NCI-H1092 (cell line): ENCODE measurements at places on chromosomes 2 and 18.

GRCh38 chr2:153487448-153487847, 8.9 kb upstream of the RPRM start:
- no peak for DNase-seq

GRCh38 chr2:186302263-186302662, 183.8 kb upstream of the ZC3H15 start:
- no peak for DNase-seq

DNA sequence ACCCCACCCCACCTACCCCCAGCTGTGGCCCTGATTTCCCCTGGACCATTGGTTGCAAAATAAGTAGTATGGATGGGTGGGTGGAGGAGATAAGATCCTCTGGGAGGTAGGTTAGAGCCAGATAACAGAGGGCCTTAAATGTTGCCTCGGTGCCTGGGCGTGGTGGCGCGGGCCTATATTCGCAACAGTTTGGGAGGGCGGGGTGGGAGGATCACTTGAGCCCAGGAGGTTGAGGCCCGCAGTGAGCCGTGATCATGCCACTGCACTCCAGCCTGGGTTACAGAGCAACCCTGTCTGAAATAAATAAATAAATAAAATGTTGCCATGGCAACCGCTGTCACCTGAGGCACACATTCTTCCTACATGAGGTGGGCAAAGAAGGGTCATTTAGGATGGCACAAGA, 103.3 kb upstream of the GATA6 start:
- no peak for DNase-seq

- DNase-seq: peak; percentile 0
Measured at GRCh38 chr18:11040823-11041656, 108.3 kb downstream of the PIEZO2 start.

DNA sequence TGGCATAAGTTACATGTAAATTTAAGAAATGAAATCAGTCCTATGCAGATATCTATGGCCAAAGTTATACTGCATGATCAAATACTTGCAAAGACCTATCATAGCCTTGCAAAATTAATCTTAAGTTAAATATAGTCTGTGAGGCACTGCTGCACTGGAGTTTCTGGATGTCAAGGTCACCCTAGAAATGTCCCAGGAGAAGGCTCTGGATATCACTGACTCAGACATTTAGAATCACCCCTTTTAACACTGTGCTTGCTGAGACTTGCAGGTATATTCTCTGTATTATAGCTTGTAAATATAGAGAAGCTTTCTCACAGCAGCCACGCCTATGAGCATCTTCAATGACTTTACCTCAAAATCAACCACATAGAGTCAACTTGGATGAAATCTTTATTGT, 51.5 kb downstream of the ETAA1 start:
- DNase-seq: no peak

DNA sequence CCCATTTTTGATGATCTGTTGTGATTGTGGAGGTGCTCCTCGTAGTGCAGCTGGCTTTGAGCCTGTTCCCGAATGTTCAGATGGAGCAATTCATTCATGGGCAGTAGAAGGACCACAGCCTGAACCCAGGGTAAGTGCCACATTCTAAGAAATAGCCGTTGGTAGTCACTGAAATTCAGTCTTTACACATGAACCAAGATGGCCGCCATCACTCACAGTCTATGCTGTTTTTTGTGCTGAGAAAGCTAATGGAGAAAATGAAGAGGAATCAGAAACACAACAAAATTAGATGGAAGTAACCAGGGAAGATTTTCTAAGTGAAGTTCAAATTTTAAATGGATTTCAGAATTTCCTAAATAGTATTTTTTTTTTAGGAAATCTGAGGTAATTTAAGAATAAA, 25.5 kb downstream of the DSG1 start:
- DNase-seq: no peak

GRCh38 chr2:207629553-207629952, 4.4 kb upstream of the METTL21A start:
- no peak for DNase-seq

GRCh38 chr2:120319686-120320317, 26.1 kb upstream of the INHBB start:
- no peak for DNase-seq

DNA sequence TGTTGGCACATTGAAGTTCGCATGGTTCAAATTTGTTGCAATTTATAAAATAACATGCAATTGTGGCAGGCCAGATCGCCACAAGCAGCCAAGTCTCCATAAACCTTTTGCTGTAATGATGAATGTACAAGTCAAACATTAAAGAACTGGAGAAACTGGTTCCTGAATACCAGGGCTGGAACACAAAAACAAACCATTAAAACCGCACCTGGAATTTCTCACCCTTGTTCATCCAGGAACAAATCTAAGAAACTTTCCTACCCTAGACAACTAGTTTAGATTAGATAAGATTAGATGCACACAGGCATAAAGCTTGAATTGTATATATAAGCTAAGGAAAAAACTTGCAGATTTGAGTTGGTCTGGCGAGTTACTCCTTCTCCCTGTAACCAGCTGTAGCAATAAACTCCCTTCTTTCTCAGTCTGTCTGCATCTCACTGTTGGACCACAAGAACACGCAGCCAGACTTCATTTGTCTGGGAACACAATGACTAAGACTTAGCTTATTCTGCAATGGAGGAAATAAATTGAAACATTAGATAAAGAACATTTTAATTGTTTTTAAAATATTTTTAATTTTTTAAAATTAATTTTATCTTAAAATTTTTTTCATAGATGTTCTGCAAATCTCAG, 1835.5 kb upstream of the LRRTM1 start:
- DNase-seq: no peak

DNA sequence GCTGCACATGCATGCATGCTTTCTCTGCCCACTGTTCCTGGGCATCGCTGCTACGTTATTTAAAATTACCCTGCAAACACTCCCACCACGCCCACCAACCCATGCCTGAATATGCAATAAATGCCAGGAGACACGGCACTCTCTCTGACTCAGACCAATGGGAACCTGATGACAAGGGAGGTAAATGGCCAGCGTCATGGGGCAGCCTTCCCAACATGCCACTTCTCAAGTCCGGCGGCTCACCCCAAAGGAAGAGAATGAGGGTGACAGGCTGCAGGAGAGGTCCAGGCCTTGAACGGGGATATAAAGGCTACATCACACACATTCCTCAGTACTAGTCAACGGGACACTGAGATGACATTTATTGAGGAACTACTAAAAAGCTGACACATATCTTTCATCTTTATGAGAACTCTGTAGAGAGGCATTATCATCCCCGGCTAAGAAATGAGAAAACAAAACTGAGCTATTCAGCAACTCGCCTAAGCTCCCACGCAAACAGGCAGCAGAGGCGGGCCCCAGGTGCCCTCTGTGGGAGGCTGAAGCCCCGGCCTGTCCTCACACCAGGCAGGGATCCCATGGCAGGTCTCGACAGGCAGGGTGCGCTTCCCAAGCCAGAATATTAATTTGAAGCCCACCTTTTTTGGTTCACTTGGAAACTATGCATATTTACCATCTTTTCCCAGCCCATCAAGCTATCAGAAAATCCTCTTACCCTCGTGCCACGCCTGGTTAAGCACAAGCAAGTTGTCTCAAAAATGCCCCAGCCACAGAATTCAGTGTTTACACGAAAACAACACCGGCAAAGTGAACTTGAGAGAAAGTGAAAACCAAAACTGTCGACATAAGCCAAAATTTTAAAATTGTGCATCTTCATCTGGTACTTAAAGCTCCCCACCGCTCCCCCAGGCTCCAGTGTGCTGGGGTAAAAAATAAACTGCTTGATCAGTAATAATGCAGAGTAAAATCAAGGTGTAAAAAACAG, 166.3 kb downstream of the HDAC4 start:
- no peak for DNase-seq

GRCh38 chr2:62055724-62056336, 140.1 kb upstream of the B3GNT2 start:
- no peak for DNase-seq

DNA sequence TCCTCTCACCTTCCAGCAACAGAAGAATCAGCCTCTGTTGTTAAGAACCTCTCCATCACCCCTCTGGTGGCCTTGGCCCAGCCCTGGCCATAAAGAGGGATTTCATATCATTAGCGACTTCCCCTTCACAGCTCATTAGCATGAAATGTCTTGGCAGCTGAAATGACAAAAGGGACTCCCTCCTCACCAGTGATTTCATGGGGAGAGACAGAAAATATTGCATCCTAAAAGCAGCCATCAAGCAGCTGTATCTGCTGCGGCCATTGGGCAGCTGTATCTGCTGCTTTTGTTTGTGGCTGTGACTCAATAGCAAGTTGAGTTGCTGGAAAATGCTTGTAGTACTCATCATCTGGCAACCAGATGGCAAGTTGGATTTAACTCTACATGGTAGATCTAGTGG, 105.9 kb upstream of the RMDN2 start:
- DNase-seq: no peak

DNA sequence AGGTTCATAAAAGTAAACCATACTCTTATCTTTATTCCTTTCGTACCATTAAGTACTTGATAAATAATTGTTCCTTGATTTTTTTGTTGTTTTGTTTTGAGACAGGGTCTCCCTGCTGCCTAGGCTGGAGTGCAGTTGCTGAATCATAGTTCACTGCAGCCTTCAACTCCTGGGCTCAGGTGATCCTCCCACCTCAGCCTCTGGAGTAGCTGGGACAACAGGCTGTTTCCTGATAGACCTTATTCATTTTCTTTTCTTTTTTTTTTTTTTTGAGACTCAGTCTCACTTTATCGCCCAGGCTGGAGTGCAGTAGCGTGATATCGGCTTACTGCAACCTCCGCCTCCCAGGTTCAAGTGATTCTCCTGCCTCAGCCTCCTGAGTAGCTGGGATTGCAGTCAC, 5.5 kb downstream of the KCNG3 start:
- DNase-seq: no peak

DNA sequence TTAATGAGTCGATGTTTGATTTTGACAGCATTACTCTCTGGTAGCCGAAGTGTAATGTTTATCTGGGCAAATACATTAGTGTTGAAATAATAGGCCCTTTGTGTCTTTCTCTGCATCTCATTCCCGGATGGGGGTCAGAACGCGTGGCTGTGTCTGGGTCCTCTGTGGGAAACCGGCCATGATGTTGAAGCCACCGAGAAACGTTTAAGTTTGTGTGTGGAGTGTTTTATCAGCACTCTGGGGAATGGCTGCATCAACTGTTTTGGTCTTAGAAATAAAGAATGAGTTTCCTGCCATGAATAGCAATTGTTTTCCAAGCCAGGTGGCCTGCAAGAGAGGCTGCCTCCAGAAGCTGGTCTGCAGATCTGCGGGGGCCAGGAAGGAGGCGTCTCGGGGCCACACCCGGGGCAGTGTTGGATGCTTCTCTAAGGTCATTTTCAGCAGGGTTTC, 69.7 kb downstream of the RNF144A start:
- DNase-seq: no peak

- no peak for DNase-seq
Measured at GRCh38 chr2:238901461-238902057, 53.7 kb downstream of the TWIST2 start.

DNA sequence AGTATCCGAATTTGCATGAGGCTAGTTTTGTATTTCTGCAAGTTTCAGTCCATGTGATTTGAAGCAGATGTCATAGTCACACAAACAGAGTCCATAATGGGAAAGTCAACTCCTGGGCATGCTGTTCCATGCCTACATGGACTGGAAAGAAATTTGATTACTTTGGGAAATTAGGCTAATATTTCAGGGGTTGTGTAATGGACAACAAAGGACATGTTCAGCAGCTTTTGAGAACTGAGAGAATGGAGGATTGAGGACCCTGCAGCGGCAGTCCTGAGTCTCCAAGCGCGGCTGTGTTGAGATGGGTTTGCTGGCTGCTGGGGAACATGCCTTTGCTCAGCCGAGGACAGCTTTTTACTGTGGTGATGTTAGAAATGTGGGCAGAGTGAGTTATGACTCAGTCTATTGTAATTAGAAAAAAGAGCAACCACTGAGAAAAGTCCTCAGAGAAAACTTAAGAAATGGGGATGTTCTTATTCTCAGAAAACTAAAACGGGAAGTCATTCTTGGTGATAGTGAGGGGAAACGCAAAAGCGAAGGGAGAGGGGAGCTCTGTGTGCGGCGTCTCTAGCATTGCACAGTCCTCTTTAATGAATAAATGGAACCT, 149.2 kb downstream of the FAM210A start:
- DNase-seq: no peak

GRCh38 chr2:48694149-48694548, 61.4 kb downstream of the LHCGR start:
- DNase-seq: no peak

DNA sequence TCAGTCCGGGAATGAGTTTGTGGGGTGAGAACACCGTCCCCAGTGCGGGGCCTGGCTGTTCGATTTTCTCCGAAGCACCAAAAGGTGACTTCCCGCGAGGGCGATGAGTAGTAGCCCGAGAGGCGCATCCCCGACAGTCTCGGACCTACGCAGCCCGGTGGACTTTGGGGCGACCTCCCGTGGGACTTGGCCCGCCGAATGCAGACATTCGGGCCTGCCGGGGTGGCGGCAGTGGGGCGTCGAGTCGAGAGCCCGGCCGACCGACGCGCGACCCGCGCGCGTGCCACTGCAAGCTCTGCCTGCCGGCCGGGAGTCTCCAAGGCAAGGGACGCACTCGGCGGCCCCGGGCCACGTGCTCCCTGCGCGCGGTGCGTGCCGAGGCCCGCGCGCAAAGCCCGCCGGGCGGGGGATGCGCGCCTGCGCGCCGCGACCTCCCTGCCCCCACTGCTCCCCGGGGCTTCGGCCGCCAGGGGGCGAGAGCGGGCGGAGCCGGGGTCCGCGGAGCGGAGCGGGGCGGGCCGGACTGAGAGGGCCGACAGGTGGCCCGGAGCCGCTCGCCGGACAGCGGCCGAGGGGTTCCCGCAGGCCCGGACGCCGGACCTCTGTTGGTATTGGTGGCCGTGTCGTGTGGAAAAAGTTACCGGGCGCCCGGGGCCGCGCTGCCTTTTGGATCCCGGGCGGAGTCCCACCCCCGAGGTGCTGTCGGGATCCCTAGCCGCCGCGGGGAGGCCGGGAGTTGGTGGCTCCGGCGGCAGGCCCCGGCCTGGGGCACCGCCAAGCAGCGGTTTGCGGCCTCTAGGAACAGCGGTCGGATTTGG, 1.9 kb downstream of the PTMA start:
- DNase-seq: peak; percentile 57

DNA sequence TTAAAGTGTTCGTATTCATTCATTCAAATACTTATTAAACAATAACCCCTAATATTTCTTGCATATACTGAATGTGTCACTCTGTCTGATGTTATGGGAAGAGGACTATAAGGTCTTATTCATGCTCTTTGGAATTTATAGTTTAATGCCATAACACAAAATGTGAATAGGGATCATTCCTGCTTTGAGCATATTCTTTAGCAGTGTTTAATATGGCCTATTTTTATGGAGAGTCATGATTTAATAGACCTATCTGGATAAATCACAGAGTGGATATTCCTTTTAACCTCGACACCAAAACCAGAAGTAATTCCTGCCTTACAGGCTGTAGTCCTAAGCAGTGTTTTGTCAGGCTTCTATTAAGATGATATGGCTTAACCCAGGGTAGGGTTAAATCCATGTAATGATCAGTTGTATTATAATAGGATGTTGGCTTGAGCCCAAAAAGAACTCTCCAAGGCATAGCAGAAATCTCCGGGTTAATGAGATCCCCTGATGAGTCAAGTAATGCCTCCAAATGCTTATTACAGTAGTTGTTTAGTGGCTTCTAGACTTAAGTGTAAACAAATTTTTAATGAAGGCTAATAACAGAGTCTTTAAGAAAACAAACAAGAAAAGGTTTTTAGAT, 54.3 kb downstream of the GULP1 start:
- no peak for DNase-seq

- no peak for DNase-seq
Measured at GRCh38 chr2:24917731-24918325, 2.2 kb downstream of the ADCY3 start.
